Motor neuron (in vitro differentiated cells): ENCODE measurements at places on chromosomes 11 and 22.

GRCh38 chr11:13160346-13160745, 117.2 kb upstream of the BMAL1 start:
- ATAC-seq: no peak

- no peak for ATAC-seq
Measured at GRCh38 chr11:129236850-129237249, 44.7 kb upstream of the ARHGAP32 start.

GRCh38 chr11:113256431-113257202, 57.8 kb upstream of the TTC12 start:
- no peak for ATAC-seq

GRCh38 chr11:34104680-34105078, 750 bp upstream of the NAT10 start:
- no peak for ATAC-seq

DNA sequence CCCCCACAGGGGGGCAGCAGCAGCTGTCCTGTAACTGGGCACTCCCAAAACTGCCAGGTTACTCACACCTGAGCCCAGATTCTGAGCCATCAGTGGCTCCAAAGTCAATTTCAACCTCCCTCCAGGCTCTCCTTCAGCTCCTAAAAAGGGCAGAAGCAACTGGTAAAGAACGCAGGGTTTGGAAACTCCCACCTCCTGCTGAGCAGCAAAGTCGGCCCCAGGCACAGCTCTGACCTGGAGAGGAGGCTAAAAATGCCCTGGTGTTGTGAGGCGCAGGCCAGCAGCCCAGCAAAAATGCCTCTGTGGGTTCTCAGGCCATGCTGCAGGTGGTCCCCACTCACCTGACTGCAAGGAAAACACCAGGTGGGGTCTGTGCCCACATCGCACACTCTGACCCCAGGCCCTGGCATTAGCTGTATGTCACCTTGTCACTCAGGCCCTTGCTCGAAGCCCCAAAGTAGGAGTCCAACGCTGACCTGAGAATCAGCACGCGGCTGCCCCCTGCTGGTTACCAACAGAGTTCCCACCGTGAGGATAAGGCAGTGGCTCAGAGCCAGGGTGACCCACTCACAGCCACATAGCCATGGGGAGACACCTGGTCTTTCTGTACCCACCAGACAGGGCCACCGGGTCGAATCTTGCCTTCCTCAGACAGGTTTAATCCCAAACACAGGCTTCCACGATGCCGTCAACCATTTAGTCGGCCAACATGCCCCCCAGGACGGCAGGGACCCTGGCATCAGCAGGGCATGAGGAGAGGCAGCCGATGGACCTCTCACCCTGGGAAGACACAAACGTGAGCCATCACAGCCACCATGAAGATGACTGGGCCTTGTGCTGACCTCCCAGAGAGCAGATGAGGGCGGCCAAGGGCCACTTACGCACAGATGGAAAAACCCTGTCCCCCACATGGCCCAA, 11.1 kb downstream of the POLR3H start:
- ATAC-seq: peak; percentile 79
